ENCODE measurements at places on chromosomes 1 and 21. TPM values are rescaled to one million over a fixed set of nuclear protein-coding genes. Genes with fewer than 3 reads are reported as not detected.

The ADARB1 gene
- 33.4 TPM for total RNA-seq

The UMODL1 gene
- not detected for total RNA-seq

The OSCP1 gene
- total RNA-seq = 28.1 TPM

The CFHR2 gene
- total RNA-seq = not detected

The IL19 gene
- not detected for total RNA-seq

The DCST1 gene
- not detected for total RNA-seq

The CHIA gene
- not detected for total RNA-seq

The TNFSF4 gene
- total RNA-seq = 1.2 TPM

The CFAP74 gene
- 1.8 TPM for total RNA-seq

The RPE65 gene
- 2.1 TPM for total RNA-seq

The AMY1C gene
- not detected for total RNA-seq

The MCOLN3 gene
- 0.23 TPM for total RNA-seq

The ARTN gene
- total RNA-seq = 0.46 TPM

The SLC45A1 gene
- 10.8 TPM for total RNA-seq

The FCGR3B gene
- 1.6 TPM for total RNA-seq

The PLA2G2F gene
- total RNA-seq = not detected

The HJV gene
- 0.23 TPM for total RNA-seq

The CYP4B1 gene
- total RNA-seq = not detected

The NR5A2 gene
- 0.69 TPM for total RNA-seq

The ITLN2 gene
- total RNA-seq = not detected

The GJA5 gene
- total RNA-seq = 2.3 TPM

The SMPDL3B gene
- total RNA-seq = 2.3 TPM

The OR10Z1 gene
- not detected for total RNA-seq

The AJAP1 gene
- 25.4 TPM for total RNA-seq

The CD5L gene
- total RNA-seq = 0.69 TPM

The RNU1-4 gene
- under 0.01 TPM for total RNA-seq

The NBPF10 gene
- total RNA-seq = 0.92 TPM

The TEX38 gene
- total RNA-seq = not detected

The PKLR gene
- total RNA-seq = 0.23 TPM

The TMEM54 gene
- total RNA-seq = 4.4 TPM
